ENCODE measurements at places on chromosomes 12 and 14. TPM values are rescaled to one million over a fixed set of nuclear protein-coding genes. Genes with fewer than 3 reads are reported as not detected.

Gene PPFIA2
- not detected for total RNA-seq

Gene KRT6A
- not detected for total RNA-seq

Gene GLT8D2
- 6.0 TPM for total RNA-seq

Gene MUCL1
- total RNA-seq: not detected

Gene ERGIC2
- 38.4 TPM for total RNA-seq

- H3K36me3 ChIP-seq: peaks cover 2% of the 10 kb centered on the region
- no peak for DNase-seq
- no peak overlapping the region for H3K27ac ChIP-seq
- H3K4me3 ChIP-seq: no peak overlapping the region
- H3K4me1 ChIP-seq: no peaks in the 10 kb centered on the region
- no peaks in the 10 kb centered on the region for H3K27me3 ChIP-seq
Observed at GRCh38 chr12:130788515-130788914, 50.5 kb downstream of the STX2 start.

DNA sequence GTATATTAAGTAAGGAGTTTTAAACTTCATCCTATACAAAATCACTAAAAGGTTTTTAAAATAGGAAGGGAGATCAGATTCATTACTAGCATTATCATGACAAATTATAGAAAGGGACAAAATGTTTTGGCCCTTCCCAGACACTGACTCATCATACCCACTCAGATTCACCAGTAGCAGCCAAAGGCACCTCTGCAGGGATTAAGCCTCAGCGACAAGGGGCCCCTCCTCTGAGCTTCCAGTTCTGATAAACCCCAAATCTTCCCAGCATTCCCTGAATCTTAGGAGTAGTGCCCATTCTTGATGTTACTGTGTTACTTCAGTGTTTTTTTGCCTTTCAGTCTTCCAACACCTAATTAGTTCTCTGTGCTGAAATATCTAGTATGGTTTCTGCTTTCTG, 14.5 kb downstream of the KRAS start:
- H3K36me3 ChIP-seq: no peaks in the 10 kb centered on the region
- H3K27ac ChIP-seq: no peak overlapping the region
- no peaks in the 10 kb centered on the region for H3K4me1 ChIP-seq
- no peak overlapping the region for H3K4me3 ChIP-seq
- H3K27me3 ChIP-seq: no peaks in the 10 kb centered on the region

DNA sequence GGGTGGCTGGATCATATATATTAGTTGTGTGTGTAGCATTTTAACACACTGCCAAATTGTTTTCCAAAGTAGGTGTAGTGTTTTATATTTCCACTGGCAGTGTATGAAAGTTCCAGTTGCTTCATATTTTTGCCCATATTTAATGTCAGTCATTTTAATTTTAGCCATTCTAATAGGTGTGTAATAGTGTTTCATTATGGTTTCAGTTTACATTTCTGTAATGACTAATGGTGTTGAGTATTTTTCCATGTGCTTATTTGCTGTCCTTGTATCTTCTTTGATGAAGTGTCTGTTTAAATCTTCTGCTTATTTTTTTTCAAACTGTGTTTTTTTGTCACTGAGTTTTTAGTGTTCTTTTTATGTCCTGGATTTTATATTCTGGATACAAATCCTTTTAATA, 8.7 kb downstream of the TBC1D15 start:
- no peaks in the 10 kb centered on the region for H3K27me3 ChIP-seq
- H3K27ac ChIP-seq: no peak overlapping the region
- no peaks in the 10 kb centered on the region for H3K36me3 ChIP-seq
- peaks cover 42% of the 10 kb centered on the region for H3K4me1 ChIP-seq
- H3K4me3 ChIP-seq: no peak overlapping the region

- no peaks in the 10 kb centered on the region for H3K36me3 ChIP-seq
- no peak overlapping the region for H3K27ac ChIP-seq
- no peaks in the 10 kb centered on the region for H3K27me3 ChIP-seq
- H3K4me3 ChIP-seq: no peak overlapping the region
- no peak for DNase-seq
Observed at GRCh38 chr12:116665666-116666304, 72.1 kb downstream of the SPRING1 start.

GRCh38 chr12:31715283-31715825, 13.5 kb downstream of the AMN1 start:
- no peak overlapping the region for H3K27ac ChIP-seq
- no peak overlapping the region for H3K4me3 ChIP-seq
- H3K36me3 ChIP-seq: no peaks in the 10 kb centered on the region
- no peaks in the 10 kb centered on the region for H3K4me1 ChIP-seq
- DNase-seq: no peak
- no peaks in the 10 kb centered on the region for H3K27me3 ChIP-seq

DNA sequence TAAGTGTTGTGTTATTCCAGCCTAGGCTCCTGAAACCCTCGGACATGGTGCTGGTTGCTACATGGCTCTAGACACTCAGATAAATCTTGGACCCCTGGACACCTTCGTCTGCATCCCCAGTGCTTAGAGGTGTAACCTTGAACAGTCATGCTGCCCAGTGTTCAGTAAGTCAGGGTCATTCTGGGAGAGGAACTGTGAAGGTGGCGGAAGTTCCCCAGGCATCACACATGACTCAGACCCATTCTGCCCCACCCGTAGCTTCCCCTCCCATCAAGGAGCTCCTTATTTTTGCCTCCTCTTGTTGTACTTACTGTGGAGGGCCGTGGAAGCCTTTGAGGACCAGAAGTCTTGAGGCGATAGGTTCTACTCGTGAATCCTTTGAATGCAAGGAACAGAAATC, 18.1 kb upstream of the SSPN start:
- no peak overlapping the region for H3K27ac ChIP-seq
- no peak overlapping the region for H3K4me3 ChIP-seq
- no peaks in the 10 kb centered on the region for H3K4me1 ChIP-seq

DNA sequence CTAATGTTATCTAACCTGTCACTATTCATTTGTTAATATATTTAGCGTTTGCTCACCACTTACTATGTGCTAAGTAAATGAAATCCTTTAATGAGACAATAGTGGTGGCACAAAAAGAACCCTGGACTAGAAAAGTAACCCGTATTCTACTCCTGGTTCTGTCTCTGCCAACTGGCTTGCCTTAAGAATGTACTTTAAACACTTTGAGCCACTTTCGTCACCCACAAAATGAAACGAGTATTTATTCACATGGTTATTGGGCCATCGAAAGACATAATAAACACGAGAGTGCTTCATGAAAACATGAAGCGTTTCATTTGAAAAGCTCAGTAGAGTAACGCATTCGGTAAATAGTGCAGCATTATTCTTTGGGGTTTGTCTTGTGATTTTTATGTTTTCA, 254.7 kb downstream of the EGLN3 start:
- no peak overlapping the region for H3K27ac ChIP-seq
- H3K4me3 ChIP-seq: no peak overlapping the region
- no peaks in the 10 kb centered on the region for H3K36me3 ChIP-seq
- no peaks in the 10 kb centered on the region for H3K27me3 ChIP-seq

DNA sequence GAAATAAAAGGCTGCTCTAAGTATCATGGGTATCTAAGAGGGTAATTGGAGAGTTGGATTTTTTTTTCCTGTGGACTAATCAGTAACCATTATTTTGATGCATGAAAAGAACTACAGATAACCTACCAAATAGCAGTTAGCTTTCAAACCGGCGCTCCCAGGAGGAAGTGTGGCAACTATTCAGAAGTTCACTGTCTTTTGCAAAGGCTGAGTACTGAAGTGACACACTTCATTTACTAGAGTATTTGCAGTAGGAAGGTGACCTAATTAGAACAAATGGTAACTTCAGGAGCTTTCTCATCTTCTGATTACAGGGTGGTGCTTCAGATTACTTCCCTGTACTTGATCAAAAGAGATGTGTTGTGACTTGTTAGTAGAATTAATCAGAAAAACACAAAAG, 87.7 kb downstream of the PELI2 start:
- no peak for DNase-seq
- H3K27me3 ChIP-seq: no peaks in the 10 kb centered on the region
- H3K36me3 ChIP-seq: no peaks in the 10 kb centered on the region
- H3K4me3 ChIP-seq: no peak overlapping the region
- H3K27ac ChIP-seq: peak overlapping the region; percentile 14
- H3K4me1 ChIP-seq: peaks cover 71% of the 10 kb centered on the region

DNA sequence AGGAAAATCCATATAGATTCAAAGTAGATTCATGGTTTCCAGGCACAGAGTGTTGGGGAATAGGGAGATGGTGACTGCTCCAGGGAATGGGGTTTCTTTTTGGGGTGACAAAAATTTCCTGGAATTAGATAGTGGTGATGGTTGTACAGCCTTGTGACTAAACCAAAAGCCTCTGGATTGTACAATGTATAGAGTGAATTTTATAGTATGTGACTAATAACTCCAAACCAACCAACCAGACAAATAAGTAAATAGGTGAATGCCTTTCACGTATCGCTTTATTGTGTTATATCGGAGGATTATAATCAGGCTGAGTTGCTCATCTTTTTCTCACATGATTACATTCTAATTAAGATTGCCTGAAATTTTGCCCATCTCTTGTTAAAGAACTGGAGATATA, 24.6 kb upstream of the PPFIBP1 start:
- no peaks in the 10 kb centered on the region for H3K27me3 ChIP-seq
- H3K4me3 ChIP-seq: no peak overlapping the region
- no peak overlapping the region for H3K27ac ChIP-seq
- H3K36me3 ChIP-seq: no peaks in the 10 kb centered on the region
- no peak for DNase-seq

GRCh38 chr12:132065609-132066344, 78.3 kb downstream of the DDX51 start:
- peaks cover 45% of the 10 kb centered on the region for H3K36me3 ChIP-seq
- no peak for DNase-seq
- H3K27me3 ChIP-seq: no peaks in the 10 kb centered on the region
- no peak overlapping the region for H3K27ac ChIP-seq
- H3K4me1 ChIP-seq: no peaks in the 10 kb centered on the region
- no peak overlapping the region for H3K4me3 ChIP-seq

GRCh38 chr14:37237094-37237493, 39.4 kb downstream of the MIPOL1 start:
- H3K27ac ChIP-seq: no peak overlapping the region
- H3K4me1 ChIP-seq: peaks cover 8% of the 10 kb centered on the region
- DNase-seq: no peak
- H3K27me3 ChIP-seq: no peaks in the 10 kb centered on the region
- no peaks in the 10 kb centered on the region for H3K36me3 ChIP-seq
- no peak overlapping the region for H3K4me3 ChIP-seq

DNA sequence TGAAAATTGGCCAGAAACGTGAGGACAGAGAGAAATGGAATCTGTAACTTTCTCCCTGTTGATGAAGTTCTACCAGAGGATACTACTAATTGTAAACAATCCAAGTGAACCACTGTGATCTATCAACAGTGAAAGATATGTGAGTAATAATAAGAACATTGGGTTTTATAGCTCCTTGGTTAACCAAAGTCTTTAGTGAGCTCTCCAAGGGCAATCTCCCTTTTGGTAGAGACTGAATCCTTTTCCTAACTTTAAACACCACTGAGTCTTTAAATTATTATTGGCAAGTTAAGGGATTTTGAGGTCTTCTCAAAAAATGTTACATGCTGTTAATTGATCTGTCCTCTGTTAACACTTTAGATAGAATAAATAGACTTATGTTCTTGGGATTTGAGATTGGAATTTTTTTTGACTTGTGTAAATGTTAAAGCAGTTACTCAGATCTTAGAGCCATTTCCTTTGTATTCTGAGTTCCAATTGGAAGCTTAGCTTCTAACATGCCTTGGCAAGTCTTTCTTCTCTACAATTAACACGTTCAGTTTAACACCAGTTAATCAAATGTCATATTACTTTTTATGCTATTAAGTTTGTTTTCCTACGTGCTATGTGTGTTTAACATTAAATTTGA, 338.2 kb upstream of the DDHD1 start:
- H3K36me3 ChIP-seq: no peaks in the 10 kb centered on the region
- H3K27ac ChIP-seq: no peak overlapping the region
- no peaks in the 10 kb centered on the region for H3K4me1 ChIP-seq
- no peak for DNase-seq
- H3K4me3 ChIP-seq: no peak overlapping the region

DNA sequence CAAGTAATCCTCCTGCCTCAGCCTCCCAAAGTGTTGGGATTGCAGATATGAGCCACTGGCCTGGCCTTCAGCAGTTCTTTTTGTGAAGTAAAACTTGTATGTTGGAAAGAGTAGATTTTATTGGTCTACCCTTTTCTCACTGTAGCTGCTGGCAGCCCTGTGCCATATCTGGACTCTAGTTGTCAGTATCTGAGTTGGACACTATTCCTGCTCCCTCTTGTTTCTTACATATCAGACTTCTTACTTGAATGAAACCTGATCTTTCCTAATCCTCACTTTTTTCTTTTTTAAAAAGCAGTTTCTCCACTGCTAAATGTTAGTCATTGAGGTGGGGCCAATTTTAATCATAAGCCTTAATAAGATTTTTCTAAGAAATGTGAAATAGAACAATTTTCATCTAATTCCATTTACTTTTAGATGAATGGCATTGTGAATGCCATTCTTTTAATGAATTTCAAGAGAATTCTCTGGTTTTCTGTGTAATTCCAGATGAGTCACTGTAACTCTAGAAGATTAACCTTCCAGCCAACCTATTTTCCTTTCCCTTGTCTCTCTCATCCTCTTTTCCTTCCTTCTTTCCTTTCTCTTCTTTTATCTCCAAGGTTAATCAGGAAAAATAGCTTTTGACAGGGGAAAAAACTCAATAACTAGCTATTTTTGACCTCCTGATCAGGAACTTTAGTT, 88.7 kb downstream of the APAF1 start:
- H3K36me3 ChIP-seq: peaks cover 2% of the 10 kb centered on the region
- no peak for DNase-seq
- no peak overlapping the region for H3K4me3 ChIP-seq
- no peaks in the 10 kb centered on the region for H3K4me1 ChIP-seq
- no peak overlapping the region for H3K27ac ChIP-seq

DNA sequence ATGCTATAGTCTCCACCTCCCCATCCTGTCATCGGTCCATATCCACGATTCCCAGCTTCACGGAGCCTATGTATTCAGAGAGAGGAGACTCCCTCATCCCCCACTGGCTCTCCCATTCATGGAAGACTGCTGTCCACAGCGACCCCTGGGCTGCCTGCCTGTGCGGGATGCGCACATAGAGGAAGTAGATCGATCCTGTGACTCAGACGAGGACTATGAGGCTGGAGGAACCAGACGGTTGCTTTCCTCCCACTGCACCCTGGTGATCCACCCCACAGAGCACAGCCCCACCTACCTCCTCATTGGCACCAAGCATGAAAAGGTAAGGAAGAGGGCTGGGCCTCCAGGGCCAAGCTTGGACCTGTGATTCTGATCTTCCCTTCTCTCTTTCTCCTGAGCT, 24.4 kb downstream of the PIGH start:
- H3K4me3 ChIP-seq: no peak overlapping the region
- H3K36me3 ChIP-seq: peaks cover 6% of the 10 kb centered on the region
- no peak for DNase-seq
- no peaks in the 10 kb centered on the region for H3K27me3 ChIP-seq
- peaks cover 18% of the 10 kb centered on the region for H3K4me1 ChIP-seq
- H3K27ac ChIP-seq: no peak overlapping the region

Measured in body of pancreas (tissue), 4 donors.